ENCODE measurements at places on chromosomes 5 and 9.

- no peak for DNase-seq
These were observed 296.6 kb upstream of the DAB2 start for GRCh38 chr5:39721394-39721793.

DNA sequence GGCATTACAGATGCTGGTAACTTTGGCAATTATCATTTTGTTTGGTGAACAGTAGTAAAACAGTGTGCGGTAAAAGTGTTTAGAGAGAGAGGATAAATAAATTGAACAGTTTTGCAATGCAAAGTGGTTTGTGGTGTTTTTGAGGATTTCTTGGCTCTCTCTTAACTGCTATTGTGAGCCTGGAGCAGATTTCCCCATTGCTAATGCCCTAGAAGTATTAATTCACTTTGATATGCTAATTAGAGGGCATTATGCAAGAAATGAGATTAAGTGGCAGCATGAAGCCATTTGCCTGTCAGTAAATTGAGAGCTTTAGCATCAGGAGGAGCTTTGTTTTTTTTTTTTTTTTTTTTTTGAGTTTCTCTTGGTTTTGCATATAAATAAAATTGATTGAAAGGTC lies 8.2 kb downstream of the PBX3 start:
- DNase-seq, result no peak

GRCh38 chr5:95713960-95714710 lies 17.0 kb upstream of the RHOBTB3 start:
- DNase-seq, result no peak

DNA sequence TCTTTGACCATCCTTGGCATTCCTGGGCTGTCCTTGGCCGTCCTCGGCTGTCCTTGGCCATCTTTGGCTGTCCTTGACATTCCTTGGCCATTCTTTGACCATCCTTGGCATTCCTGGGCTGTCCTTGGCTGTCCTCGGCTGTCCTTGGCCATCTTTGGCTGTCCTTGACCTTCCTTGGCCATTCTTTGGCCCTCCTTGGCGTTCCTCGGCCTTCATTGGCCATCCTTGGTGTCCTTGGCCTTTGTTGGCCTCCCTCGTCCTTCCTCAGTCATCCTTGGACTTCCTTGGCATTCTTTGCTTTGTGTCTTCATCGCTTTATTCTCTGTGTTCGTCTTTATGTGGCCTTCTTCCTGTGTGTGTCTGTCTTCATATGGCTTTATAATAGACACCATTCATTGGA lies 20.7 kb downstream of the NDUFS6 start:
- DNase-seq, result no peak

DNA sequence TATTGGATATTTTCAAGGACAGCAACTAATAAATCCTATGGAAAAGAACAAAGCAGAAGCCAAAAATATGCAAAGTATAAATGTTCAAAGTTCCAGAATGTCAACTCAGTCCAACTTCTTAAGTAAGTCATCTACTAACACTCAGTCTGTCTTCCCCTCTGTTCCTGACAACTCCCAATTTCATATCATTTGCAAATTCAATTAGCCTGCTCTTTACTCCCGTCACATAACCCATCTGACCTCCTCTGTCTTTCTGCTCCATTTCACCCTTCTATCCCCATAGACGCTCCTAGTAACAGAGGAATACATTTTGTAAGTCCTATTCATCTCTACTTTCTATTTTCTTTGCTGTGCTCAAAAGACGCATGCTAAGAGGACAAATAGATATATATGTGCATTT lies 659.8 kb upstream of the MEF2C start:
- no peak for DNase-seq

- DNase-seq, result no peak
These were observed 997.7 kb downstream of the PTPRD start for GRCh38 chr9:9615086-9615485.

GRCh38 chr5:78005021-78005785 lies 229.1 kb upstream of the TBCA start:
- no peak for DNase-seq

DNA sequence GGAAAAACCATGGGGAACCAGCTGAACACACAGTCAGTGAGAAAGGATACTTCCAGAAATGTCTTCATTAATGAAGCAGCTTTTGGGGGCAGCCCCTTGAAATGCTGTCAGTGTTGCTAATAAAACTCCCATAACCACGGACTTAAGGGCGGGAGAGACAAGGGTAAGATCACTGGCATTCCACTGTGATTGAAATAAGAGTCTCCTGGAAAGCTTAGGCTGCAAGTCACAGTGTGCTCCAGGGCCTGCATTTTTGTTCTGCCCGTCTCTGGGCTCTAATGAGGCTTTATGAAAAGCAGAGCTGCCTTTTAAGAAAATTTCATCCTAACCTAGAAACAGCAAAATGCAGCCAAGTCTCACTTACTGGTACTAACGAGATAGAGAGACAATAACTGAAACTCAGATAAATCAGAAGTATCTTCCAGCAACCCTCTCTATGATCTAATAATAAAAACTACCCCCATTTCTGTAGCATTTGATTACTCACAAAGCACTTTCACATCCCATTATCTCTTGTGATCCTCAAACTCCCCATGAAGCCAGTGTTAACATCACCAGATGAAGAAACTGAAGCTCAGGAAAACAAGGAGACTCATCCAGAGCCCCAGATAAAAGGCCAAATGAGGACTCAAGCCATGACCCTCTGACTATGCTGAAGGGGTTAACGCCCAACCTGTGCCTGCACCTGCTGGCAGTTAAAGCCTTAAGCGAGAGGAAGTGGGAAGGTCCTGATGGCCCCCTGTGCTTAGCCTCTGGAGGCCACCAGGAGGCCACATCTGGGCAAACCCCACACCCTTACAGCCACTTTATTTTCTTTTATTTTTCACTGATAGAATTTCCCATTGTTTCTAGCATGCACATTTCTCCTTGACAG lies 37.5 kb downstream of the SPOCK1 start:
- no peak for DNase-seq

- DNase-seq, result no peak
These were observed 7.0 kb downstream of the CDC42SE2 start for GRCh38 chr5:131270809-131271208.

- no peak for DNase-seq
These were observed 7.6 kb upstream of the ADGRV1 start for GRCh38 chr5:90550963-90551362.

DNA sequence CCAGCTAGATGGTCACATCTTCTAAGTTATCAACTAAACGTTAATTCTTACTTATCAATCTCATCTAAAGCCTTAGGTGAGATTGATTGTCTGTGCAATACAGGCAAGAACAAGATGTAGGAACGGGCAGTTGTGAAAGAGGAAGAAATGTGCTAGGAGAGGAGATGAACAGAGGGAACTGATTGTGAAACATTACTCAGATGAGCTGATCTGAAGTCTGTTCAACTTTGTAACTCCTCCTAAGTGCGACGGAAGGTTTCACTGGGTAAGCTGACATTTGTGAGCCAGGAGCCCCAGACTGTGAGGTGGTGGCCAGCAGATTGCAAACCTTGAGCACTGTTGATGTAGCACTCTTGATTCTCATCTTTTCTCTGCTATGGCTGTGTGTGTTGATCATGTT lies 204.1 kb downstream of the CD180 start:
- no peak for DNase-seq

DNA sequence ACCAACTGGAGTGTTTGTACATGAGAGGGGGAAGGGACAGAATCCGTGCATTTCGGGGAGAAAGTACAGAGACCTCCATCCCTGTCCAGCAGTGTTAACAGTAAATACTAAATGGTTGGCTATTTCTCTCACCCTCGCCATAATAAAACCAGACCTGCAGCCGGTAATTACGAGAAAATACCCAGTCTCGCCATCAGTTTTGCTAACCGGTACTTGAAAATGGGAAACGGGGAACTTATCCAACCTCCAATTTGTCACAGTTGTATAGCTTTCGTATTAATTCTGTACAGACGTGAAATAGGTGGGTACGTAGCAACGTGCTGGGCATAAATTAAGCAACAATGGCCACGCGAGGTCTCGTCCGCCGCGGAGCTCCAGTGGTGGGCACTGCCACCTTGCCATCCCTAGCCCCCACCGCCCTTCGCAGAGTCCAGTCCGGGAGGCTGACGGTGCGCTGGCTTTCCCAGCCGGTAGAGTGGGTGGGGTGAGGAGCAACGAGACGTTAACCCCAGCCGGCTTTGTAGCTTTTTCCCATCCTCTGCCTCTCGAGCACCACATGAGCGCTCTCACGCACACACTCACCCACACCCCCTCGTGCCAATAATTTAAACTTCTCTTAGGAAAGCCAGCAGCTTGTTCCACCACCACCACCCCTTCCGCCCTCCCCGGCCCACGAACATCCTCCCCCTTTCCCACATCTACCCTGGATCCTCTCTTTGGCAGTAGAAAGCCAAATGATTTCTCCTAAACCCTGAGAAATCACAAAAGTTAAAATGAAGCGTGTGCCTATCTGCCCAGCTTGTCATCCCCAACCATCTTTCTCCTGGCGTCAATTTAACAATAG lies 1.8 kb downstream of the ELAVL2 start:
- no peak for DNase-seq

DNA sequence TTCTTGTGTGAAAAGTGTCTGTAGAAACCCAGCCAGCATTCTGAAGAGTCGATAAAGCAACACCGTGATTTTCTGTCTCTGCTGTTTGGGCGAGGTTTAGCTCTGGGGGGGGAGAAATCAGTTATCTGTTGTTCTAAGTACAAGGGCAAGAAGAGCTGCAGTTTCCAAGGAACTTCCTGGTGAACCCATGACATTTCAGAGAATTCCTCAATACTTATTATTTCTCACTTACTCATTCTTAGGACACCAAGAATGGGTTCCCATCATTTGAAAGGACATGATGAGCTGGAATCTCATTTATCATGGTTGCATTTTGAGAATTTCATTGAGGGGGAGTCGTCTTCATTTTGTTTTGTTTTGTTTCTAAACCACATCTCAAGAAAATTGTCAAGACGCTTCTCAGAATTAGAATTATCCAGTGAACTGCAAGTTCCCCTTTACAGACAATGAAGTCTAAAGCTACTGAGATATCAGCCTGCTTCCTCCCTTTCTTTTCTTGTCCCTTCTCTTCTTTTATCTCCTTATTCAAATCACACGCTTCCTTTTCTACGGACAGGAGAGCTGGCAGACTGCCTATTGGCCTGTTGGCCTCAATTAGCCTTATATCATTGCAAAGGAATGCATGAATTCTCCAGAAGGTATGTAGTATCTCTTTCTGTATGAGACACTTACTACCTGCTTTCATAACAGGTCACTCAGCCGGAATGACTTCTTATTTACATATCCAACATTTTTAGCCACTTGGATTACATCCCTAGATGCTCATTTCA lies 53.7 kb downstream of the ZNF462 start:
- DNase-seq, result no peak

DNA sequence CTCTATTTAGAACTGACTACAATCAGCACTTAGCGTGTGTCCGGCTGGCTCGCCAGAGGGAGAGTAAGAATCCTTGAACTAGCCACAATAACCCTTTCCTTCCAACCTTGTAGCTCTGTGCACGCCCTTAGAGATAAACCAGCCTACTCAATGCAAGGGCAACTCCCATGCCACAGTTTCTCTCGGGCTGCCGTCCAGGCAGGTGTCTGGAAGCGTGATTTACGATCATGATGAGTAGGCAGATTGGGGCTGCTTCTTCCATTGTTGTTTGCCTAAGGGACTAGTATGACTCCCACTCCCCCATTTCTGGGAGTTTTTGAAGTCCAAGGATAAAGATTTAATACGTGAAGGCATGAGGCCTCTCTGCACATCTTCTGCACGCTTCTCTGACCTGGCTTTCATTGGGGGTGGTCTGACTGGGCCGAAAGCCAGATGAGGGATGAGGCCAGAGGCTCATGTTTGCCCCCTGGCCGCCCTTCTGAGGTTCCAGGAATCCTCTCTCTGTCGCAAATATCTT lies 134.0 kb upstream of the MYO10 start:
- no peak for DNase-seq

GRCh38 chr9:5278486-5278885 lies 26.0 kb downstream of the RLN2 start:
- DNase-seq, result no peak

DNA sequence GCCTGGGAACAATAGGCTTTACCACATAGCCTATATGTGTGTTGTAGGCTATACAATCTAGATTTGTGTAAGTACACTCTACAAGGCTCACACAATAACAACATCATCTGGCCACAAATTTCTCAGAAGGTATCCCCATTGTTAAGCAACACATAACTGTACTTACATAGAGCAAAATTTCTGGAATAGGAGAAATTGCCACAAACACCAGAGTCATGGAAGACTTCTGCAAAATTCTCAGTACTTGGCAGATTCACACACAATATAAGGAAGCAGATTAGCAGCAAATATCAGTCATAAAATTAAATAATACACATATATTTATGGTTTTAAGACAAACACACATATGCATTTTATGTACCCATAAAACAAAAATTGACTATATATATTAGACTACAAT lies 16.4 kb downstream of the GNAQ start:
- DNase-seq, result no peak

DNA sequence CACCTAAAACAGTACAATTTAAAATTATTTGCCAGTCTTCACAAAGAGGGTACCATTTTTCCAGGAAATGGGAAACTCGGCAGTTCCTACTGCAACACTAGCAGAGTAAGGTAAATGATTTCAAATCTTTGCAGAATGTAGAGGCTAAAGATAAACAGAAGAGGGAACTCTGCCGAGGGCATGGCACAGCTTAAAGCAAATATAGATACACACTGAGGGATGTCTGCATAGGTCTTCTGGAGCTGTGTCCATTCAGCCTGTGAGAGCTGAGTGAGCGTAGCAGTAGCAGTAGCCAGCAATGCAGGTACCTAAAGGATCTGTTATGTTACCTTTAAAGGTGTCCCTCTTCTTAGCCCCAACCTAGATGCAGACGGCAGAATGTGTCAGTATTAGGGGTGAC lies 17.5 kb downstream of the CDKL3 start:
- no peak for DNase-seq

DNA sequence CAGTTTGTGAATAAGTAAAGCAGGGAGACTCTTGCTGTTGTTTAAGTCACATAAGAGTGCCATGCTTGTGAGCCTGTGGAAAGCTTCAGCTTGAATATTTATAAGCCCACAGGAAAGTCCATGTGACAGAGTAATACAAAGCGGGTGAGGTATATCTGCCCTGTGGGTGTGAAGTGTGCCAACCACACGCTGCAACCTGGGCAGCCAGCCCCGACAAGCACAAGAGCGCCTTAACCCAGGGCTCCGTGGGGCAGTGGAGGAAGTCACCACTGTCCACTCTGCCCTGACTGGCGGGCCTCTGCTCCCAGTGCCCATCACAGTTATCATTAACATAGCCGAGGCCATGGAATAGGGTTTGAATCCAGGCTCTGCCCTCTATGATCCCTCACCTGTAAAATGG lies 132.2 kb downstream of the SCAMP1 start:
- DNase-seq, result no peak

- no peak for DNase-seq
These were observed 10.6 kb upstream of the IGFBPL1 start for GRCh38 chr9:38434853-38435252.

- no peak for DNase-seq
These were observed 63.3 kb upstream of the SLCO6A1 start for GRCh38 chr5:102561894-102562760.

GRCh38 chr5:40429258-40430100 lies 250.2 kb upstream of the PTGER4 start:
- no peak for DNase-seq

DNA sequence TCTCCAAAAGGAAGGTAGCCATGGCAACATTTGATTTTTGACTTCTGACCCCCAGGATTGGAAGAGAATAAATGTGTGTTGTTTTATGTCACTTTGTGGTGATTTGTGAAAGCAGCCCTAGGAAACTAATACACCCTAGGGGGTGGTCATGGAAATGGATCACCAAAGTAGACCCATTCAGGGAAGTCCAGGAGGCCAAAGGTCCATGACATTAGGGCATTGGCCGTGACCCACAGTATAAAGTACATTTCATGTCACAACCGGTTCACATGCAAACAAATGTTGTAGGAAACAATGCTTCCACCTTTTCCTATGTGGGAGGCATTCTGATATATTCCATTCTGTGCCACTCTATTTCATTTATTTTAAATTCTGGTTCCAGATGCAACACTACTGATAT lies 128.4 kb downstream of the ADAMTS12 start:
- no peak for DNase-seq

Measured in central memory CD8-positive, alpha-beta T cell (primary cell).